ENCODE measurements at places on chromosomes 1 and 21. TPM values are rescaled to one million over a fixed set of nuclear protein-coding genes. Genes with fewer than 3 reads are reported as not detected.

DNA sequence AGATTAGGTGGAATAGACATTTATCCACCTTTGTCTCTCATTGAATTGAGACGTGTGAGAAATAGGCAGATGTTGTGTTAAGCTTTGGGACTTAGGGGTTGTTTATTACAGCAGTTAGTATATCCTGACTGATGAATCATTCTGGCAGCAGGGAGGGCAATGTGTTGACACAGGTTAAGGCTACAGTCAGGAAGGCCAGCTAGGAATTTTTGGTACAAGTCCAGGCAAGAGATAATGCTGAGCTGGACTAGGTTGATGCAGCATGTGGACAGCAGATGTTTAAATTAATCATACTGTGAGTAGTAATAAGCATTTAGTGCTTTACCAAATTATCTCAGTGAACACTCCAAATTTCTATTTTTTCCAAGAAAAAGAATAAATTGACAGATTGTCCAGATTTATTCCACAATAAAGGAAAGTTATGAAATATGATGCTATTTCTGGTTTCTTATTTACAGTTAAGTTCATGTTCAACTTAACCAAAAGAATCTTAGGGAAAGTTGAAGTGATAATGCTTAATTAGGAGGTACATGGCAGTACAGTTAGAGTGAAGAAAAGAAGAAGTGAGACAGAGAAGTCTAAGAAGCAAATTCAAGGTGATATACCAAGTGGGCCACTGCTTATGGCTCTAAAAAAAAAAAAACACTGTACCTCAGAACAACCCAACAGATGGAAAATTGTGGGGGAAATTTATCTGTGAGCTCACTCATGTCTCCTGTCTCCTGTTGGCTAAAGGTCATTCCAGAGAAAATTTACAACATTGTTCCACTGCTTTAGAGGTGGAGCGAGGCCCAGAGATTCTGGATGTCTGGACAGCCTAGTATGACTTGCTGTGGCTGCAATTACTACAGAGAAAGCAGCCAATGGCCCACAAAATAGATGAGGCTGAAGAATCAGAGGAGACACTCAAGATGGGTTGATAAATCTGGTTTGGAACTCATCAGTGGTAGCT lies 102.7 kb upstream of the C21orf91 start:
- peak; percentile 88 for DNase-seq

Gene SPAG17
- not detected for total RNA-seq

Gene ZBTB17
- 44.4 TPM for total RNA-seq

DNA sequence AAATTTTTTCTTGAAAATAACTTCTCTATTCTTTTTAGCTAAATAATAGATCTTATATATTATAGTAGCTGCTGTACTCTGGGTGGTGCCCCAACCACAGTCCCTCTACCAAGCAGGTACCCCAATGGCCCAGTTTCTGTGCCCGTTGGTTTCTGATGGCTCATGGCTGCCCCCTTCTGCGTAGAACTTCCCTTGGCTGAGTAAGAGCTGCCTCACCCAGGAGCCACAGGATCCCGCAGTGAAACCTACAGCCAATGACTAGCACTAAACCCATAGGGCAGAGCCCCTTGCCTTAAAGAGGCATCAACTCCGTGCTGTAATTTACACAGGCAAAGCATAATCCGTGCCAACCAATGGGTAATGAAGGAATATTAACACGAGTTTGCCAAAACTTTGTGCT lies 247.5 kb downstream of the USH2A start:
- DNase-seq: no peak

- no peak for DNase-seq
These were observed 22.3 kb downstream of the FMO2 start for GRCh38 chr1:171207377-171207776.

DNA sequence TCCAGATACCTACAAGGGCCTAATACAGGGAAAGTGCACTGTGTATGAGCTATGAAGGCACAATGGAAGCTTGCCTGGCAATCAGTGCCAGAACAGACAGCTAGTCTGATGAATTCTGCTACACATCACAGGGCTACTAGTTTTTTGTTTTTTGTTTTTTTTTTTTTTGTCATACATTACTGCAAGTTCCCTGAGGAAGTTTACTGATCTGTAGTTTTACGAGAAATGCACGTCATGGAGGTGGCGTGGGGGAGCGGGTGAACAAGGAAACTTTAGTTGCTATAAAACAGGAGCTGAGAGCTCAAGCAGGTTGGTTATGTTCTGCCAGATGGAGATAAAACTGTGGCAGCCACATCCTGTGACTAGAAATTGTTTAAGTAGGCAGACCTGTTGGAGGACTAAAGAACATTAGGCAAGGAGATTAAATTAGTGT lies 17.7 kb downstream of the PTPRC start:
- DNase-seq: no peak

DNA sequence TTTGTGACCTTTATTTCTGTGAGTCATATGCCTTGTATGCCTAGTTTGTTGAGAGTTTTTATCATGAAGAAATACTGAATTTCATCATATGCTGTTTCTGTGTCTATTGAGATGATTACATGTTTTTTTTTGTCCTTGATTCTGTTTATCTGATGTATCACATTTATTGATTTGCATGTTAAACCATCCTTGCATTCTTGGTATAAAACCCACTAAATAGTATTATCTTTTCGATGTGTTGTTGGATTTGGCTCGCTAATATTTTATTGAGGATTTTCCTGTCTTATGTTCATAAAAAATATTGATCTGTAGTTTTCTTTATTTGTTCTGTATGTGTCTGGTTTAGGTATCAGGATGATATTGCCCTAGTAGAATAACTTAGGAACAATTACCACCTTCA lies 164.7 kb upstream of the CHRM3 start:
- no peak for DNase-seq

Data from LHCN-M2 (cell line).